ENCODE measurements at places on chromosomes 3 and 15. TPM values are rescaled to one million over a fixed set of nuclear protein-coding genes. Genes with fewer than 3 reads are reported as not detected.

- DNase-seq, result no peak
These were observed 14.8 kb upstream of the INSYN1 start for GRCh38 chr15:73767806-73768501.

DNA sequence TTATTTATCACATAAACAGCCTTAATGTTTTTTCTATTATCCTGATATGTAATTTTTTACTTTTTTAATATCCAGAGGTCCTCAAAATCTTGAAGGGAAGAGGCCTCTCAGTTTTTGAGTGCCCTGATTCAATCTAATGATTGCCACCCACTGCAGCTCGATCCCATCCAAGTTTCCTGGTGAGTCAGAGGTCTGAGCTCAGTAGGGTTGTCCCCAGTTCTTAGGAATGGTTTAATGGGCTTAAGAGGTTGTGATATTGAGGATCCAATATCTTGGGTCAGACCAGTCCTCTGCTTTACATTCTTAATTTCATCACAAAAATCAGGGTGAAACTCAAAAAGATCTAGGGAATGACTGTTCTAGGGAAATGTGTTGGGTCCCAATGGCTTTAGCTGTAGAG, 238.5 kb downstream of the NSUN3 start:
- no peak for DNase-seq

- no peak for DNase-seq
These were observed 781 bp upstream of the DPH6 start for GRCh38 chr15:35546511-35547381.

- no peak for DNase-seq
These were observed 292.4 kb downstream of the PDCD6IP start for GRCh38 chr3:34090876-34091275.

- DNase-seq, result peak; percentile 93
These were observed 451.1 kb upstream of the KCNMB2 start for GRCh38 chr3:178084938-178085816.

GRCh38 chr15:63243776-63244175, 33.6 kb upstream of the APH1B start:
- DNase-seq, result no peak

DNA sequence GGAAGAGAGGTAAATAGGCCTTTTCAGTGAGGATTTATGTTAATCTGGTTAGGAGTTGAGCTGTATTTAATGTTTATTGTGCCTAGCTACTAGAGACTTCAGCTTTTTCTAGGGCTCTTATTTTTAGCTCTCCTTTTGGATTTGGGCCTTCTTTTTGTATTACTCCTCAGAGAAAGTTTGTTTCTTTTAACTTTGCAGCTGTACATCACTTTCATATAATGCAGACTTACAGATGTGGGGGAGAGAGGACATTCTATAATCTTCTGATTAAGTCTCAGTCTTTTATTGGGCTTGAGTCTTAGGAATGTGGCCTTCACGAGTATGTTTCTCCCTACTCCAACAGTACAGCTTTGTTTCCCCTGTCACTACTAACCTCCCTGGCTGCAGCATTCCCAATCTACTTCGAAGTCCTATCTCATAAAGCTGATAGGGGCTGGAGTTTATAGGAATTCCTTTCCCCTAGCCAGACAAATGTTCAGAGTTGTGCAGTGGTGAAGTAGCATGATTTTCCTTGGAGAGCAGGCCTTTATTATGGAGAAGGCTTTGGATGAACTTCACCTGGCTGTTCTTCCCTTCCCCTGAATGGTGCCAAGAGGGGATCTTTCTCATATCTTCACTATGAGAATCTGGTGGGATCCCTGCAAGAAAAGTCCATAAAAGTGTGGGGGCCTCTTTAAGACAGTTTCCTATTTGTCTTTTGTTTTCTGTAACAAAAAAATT, 82.2 kb upstream of the CBLB start:
- no peak for DNase-seq

DNA sequence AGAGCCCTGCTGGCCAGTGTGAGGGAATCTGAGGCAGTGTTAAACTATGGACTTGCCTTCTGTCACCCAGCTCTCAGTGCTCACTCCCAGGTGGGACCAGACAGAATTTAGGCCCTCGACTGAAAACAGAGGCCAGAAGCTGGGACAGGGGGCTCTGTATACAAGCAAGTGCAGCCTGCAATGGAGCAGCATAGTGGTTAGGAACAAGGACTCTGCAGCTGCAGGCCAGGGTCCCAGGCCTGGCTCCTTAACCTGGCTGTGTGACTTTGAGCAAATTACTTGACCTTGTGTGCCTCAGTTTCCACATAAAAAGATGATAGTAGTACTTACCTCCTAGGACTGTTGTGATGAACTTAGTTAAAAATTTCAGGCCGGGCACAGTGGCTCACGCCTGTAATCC, 39.8 kb downstream of the CMTM7 start:
- no peak for DNase-seq

DNA sequence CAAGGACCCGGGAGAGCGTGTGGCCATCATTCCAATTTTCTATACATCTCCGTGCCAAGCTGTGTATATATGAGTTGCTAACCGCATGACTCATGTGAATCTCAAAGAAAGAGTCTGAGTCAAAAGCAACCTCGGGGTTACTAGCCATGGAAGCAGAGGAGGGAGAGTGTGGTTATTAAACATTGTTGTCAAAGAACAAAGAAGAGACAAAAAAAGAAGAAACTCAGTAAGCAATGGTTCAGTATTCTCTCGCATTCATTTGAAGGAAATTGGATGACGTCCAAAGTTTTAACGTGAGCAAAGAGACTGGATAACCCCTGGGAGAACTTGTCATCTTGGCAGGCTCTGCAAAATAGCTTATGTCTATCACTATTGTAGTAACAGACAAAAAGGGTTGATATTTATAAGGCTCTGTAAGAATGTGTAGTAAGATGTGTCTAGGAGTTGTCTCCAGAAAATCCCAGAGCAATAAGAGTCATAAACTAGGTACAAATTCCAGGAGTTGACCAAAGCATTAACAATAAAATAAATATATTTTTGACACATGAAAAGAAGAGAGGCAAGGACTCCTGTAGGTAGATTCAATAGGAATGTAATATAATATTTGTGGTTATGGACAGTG, 52.8 kb upstream of the GRM7 start:
- no peak for DNase-seq

DNA sequence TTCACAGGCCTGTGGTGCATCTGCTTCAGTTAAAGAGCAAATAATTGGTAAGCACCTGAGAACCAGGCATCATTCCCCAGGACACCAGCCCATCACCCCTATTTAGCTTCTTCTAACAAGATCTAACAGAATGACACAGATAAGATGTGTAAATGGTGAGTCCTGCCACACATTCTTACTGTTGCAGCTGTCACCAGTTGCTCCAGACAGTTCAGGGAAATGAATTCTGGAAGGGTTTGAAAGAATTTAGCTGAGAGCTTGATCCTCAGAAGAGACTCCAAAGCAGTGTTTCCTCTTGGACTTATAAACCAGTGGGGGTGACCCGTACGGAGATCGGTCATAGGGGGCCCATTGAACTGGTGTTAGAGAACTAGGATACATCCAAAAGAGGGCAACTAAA, 238.0 kb downstream of the MEX3B start:
- no peak for DNase-seq

DNA sequence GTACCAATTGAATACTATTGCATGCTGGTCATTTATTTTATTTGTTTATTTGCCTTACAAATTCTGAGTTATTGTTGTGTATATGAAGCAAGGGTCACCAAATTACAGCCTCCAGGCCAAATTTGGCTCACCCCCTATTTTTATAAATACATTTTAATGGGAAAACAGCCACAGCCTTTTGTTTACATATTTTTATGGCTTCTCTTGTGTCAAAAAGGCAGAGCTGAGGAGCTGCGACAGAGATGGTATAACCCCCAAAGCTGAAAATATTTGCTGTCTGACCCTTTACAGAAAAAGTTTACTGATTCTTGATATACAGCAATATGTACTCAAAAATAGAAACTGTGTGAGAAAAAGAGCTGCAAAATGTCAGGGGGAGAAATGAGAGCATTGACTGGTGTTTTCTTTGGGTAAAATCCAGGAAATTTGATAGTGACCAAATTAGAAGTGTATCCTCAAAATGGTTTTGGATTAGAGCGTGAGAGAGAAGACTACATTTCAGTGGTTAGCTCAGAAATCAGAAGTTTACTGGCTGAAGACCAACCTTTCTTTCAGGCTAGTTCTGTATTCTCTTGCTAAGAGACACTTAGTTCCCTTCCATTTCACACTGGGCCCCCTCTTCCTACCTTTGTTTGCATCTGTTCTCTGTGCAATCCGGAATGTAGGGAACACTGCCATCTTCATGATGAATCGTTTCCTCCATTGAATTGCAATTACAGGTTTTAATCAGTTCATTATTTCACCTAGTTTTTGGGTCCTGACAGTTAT, 757.8 kb downstream of the AGBL1 start:
- DNase-seq, result no peak

DNA sequence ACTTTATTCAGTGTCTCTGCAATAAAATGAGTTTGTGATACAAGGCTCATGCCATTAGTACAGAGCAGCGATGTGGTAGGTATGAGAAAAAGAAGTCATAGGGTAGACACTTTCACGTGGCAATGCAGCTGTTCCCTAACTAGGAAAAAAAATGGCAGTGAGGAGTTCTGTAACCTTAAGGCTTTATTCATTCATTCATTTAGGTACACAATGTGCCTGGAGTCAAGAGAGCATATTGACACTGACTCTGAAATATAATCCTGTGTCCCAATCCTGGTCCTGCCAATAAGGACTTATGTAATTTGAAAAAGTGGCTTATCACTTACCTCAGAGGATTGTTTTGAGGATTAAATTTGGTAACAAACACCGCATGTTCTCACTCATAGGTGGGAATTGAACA, 173.0 kb upstream of the AZI2 start:
- no peak for DNase-seq

GRCh38 chr3:112074616-112075497, 11.3 kb upstream of the C3orf52 start:
- DNase-seq, result peak; percentile 17

- DNase-seq, result no peak
These were observed 9.1 kb upstream of the SYN2 start for GRCh38 chr3:11995120-11995519.

DNA sequence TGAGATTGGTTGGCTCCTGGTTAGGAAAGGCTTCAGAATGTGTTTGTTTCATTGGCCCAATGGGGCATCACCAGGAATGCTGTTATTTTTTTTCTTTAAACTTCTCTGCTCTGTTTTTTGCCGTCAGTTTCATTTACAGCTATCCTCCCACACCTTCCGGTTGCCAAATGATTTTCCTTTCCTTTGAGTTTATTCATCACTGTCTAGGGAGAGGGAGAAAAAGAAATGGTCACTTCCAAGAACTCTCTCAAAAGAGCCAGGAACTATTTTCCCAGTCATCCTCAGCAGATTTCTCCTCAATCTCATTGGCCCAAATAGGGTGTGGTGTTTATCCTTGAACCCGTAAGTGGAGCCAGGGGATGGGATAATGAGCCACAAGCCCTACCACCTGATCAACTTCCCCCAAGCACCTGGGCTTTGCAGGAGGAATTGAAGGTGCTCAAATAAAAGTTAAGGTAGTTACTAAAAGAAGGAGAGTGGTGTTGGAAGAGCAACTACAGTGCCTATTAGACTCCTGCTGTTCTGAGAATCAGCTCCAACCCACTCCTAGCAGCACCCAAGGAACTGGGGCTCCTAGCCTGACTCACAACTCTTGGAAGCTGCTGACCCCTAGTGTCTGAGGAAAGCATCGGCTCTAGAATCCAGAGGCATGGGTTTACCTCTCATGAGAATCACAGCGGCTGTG, 183.8 kb upstream of the IL12A start:
- peak; percentile 79 for DNase-seq

DNA sequence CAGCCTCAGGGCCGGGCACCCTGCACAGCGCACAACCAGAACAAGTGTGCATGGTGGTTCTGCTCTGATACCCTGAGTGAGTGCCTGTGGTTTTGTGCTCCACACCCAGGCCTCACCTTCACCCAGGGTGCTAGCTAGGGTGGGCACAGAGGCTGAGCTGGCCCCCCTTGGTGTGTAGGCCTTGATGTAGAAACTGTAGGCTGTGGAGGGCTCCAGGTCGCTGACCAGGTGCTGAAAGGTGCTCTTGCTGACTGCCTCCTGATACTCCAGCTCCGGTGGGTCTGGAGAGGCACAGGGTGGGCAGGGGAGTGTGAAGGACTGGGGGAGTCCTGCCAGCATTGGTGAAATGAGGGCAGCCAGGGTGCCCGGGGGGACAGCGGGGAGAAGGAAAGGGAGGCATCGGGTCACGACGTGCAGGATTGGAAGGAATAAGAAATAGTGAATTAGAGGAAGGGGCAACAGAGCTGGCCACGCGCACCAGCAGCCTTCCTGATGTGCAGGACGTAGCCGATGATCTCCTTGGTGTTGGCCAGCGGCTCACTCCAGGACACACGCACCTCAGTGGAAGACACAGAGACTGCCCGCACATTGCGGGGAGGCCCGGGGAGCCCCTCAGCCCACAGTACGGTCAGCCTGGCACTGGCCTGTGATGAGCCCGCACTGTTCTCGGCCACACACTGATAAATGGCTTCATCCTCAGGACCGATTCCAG, 26.6 kb downstream of the RNU5B-1 start:
- DNase-seq, result no peak

DNA sequence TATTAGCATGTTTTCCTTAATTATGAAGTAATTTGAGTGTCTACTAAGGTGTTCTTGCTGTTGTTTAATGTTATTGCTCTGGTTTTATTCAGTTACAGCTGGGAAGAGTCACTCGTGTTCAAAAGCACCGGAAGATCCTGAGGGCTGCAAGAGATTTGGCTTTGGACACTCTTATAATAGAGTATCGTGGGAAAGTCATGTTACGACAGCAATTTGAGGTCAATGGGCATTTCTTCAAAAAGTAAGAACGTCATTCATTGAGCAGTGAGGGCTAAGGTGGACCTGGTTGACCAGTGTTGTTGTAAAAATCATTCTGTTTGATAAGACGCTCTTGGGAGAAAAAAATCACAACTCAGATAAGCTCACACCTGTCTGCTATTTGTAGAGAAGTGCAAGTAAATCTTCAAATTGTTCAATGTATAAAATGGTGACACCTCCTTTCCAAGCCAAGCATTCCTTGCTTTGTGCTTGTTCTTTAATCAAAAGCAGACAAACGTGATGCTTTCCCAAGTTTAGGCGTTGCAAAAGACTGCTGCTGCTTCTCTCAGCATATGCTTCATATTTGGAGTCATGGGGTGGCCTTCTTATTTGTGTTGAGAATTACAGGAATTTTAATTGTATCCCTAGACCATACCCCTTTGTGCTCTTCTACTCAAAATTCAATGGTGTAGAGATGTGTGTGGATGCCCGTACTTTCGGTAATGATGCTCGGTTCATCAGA, 44.2 kb downstream of the SETD5 start:
- DNase-seq, result no peak

DNA sequence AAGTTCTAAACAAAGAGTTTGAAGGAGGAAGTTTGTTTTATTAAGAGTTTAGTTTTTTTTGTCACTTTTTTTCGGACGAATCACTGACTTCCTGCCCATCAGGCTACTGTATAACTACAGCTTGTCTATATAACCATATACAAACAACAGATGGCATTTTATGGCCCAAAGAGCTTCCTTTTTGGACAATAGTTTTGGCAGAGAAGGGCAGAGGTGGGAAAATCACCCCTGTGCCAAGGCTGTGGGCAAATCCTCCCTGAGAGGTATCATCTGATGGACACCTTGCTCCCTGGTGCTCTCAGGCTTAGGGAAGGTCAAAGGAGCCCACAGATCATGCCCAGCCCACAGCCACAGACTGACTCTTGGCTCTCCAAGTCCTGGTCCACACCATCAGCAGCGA, 113.4 kb downstream of the OXNAD1 start:
- DNase-seq, result no peak

- no peak for DNase-seq
These were observed 61.6 kb upstream of the ACAN start for GRCh38 chr15:88741671-88742070.

TMEM207 gene
- not detected for total RNA-seq

CFAP100 gene
- total RNA-seq, result not detected

GRAMD1C gene
- total RNA-seq, result 0.22 TPM

C3orf85 gene
- total RNA-seq, result not detected

IL12A gene
- 5.3 TPM for total RNA-seq

DUOX1 gene
- total RNA-seq, result not detected

CLSTN2 gene
- total RNA-seq, result not detected

All from NCI-H460 (cell line).